HepG2 (cell line): ENCODE measurements at places on chromosomes 16 and 17. TPM values are rescaled to one million over a fixed set of nuclear protein-coding genes. Genes with fewer than 3 reads are reported as not detected.

GRCh38 chr17:28957277-28957991 lies 6.1 kb upstream of the PHF12 start:
- peaks cover 11% of the 10 kb centered on the region for H3K4me1 ChIP-seq
- H3K4me3 ChIP-seq = no peak overlapping the region
- no peak overlapping the region for H3K27ac ChIP-seq
- H3K36me3 ChIP-seq = no peaks in the 10 kb centered on the region
- H3K27me3 ChIP-seq = no peaks in the 10 kb centered on the region; the same call in 1 of the 2 replicates

- H3K36me3 ChIP-seq = no peaks in the 10 kb centered on the region
- H3K27me3 ChIP-seq = no peaks in the 10 kb centered on the region; the same call in 2 of the 3 replicates
- no peak overlapping the region for H3K27ac ChIP-seq
- DNase-seq = no peak
These were observed 454.1 kb downstream of the HS3ST3B1 start for GRCh38 chr17:14755002-14755401.

DNA sequence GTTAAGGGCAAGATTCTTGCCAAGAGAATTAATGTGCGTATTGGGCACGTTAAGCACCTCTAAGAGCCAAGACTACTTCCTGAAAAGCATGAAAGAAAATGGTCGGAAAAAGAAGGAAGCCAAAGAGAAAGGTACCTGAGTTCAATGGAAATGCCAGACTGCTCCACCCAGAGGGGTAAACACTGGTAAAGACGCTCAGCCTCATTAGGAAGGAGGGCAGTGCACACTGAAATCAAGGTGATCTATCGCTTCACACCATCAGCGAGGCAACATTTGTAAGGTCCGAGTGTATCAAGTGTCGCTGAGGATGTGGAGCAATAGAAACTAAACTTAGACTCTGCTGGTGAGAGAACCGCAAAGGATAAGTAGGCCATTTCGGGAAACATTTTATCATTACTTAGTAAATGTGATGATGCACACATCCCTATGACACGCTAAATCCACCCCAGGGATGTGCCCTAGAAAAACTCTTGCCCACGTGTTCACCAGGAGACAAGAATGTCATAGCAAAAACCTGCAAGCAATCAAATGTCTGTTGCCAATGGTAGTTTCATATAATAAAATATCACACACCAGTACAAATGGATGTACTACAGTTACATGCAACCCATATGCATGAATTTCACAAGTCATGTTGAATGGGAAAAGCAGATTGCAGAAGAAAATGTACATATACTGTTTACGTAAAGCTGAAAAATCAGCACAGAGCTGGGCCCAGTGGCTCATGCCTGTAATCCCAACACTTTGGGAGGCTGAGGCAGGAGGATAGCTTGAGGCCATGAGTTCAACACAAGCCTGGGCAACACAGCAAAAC lies 23.6 kb downstream of the CNTROB start:
- H3K4me1 ChIP-seq = no peaks in the 10 kb centered on the region
- no peaks in the 10 kb centered on the region for H3K27me3 ChIP-seq
- H3K4me3 ChIP-seq = no peak overlapping the region
- DNase-seq = no peak

DNA sequence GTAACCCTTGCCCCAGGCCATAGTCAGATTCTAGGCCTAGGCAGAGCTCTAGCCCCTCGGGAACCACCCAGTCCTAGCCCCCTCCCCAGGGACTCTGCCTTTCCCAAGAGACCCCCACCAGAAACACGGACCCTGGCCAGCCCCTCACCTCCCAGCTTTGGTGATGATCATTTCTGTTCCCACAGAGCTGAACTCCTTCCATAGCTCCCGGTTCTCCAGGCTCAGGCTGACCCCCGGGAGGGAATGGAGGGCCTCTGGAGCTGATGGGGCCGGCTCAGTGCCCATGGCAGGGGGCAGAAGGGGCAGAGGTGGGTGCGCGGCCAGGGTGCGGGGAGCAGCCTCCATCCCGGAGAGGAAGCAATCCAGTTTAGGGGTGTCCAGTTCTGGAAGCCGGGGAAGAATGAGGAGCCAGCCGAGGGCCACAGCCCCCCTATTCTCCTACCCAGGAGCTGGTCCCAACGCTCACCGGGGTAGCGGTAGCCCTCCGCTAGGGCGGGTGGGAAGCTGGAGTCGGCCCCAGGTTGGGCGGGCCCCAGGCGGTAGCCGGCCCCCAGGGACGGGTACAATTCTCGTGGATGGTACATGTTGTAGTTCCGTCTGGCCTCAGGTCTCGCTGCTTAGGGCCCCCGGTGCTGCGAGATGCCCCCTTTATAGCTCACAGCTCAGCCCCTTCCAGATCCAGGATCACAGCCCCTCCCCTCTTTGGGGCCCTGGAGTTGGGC lies 953 bp downstream of the TBX6 start:
- no peak for DNase-seq
- H3K27ac ChIP-seq = no peak overlapping the region
- no peaks in the 10 kb centered on the region for H3K36me3 ChIP-seq
- H3K4me1 ChIP-seq = peaks cover 69% of the 10 kb centered on the region
- peak overlapping the region; percentile 78 for H3K4me3 ChIP-seq
- H3K27me3 ChIP-seq = no peaks in the 10 kb centered on the region; the same call in 2 of the 3 replicates

GRCh38 chr16:73610160-73610559 lies 562.2 kb upstream of the ZFHX3 start:
- no peaks in the 10 kb centered on the region for H3K36me3 ChIP-seq
- H3K4me1 ChIP-seq = no peaks in the 10 kb centered on the region
- DNase-seq = no peak
- no peaks in the 10 kb centered on the region; the same call in 1 of the 2 replicates for H3K27me3 ChIP-seq

DNA sequence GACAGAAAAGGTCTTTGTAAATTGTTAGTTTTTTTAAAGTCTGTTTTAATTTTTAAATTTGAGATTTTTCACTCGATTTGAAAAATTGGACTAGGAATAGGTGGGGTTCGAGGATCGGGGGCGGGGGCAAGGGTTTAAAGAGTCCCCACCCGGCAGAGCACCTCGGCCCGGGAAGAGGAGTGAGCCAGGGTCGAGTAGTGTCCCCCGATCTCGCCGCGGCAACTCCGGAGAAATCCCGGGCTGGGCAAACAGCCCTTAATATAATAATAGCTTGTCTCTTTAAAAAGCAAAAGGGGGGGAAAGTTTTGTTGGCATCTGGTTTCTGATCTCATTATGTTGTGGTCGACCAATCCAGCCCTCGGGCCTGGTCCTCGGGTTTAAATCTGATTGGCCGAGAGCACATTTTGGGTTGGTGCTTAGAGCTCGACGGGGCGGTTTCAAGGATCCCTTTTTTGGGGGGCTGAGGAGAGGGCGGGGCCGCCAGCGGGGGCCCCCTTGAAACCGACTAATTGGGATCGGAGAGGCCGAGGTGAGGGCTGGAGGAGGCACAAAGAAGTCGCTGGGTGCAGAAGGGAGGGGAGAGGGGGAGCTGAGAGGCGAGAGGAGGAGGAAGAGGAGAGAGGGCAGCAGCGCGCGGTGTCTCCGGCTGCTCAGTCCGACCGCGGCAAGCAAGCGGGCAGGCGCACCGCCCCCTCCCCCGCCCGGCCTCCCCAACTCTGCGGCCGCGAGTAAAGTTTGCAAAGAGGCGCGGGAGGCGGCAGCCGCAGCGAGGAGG lies at the start of gene FZD2:
FZD2 (plus strand) TSS at position 653 of the 775 bp plus-strand sequence. CDS start 205 bp downstream, outside the sequence.
- DNase-seq = peak; percentile 58
- H3K27ac ChIP-seq = no peak within 1 kb of the TSS
- peaks cover 70% of the 10 kb centered on the region for H3K27me3 ChIP-seq
- peak within 1 kb of the TSS; percentile 84 for H3K4me3 ChIP-seq

DNA sequence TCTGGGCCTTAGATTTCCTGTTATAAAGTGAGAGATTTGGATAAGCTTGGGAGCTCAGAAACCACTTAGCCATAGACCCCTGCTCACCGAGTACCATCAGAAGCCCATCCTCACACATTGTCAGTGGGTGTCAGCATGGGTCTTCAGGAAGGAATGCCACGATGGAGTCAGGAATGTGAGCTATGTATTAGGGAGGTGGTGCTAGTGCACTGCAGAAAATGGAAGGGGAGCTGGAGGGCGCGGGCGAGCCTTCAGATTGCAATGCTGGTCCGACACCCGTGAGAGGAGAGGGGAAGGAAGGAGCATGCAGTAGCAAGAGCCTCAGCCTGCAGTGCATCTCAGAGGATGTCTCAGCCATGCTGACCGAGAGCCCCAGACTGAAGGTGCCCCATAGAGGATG lies 294.5 kb downstream of the FOXL1 start:
- H3K4me3 ChIP-seq = no peak overlapping the region
- peaks cover 54% of the 10 kb centered on the region for H3K27me3 ChIP-seq
- DNase-seq = no peak
- no peaks in the 10 kb centered on the region for H3K4me1 ChIP-seq
- H3K27ac ChIP-seq = no peak overlapping the region

DNA sequence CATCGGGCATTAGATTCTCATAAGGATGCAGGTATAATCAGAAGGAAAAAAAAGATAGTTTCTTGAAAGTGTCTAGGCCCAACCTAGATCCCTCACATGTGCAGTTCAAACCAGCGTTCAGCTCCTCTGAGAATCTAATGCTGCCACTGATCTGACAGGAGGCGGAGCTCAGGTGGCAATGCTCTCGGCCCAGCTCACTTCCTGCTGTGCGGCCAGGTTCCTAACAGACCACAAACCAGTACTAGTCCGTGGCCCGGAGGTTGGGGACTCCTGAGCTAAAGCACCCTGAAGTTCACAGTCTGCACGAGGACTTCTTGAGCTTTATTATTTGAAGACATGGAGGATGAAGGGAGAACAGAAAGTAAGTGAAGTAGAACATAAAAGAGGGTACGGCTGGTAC lies 16.8 kb downstream of the SMCR8 start:
- H3K27me3 ChIP-seq = no peaks in the 10 kb centered on the region
- H3K27ac ChIP-seq = no peak overlapping the region
- DNase-seq = no peak
- H3K4me1 ChIP-seq = no peaks in the 10 kb centered on the region
- H3K4me3 ChIP-seq = no peak overlapping the region
- peaks cover 67% of the 10 kb centered on the region for H3K36me3 ChIP-seq

DNA sequence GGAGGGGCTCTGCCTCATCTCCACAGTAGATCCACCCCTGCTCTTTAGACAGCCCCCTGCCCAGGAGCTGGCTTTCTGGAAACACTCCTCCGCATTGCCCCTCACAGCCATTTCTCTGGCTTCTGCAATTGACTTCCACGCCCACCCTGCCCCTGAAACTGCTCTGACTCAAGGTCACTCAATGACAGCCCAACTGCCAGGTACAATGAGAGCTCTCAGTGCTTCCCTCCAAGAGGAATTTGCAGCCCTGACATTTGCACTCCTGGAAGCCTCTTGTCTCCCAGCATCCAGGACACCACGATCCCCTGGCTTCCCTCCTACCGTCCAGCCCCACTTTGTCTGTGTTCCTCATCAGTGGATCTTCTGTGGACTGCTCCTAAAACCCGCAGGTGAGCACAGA lies 421.5 kb downstream of the SOX9 start:
- H3K4me1 ChIP-seq = peaks cover 59% of the 10 kb centered on the region
- peaks cover 4% of the 10 kb centered on the region for H3K36me3 ChIP-seq
- no peaks in the 10 kb centered on the region for H3K27me3 ChIP-seq
- no peak overlapping the region for H3K4me3 ChIP-seq
- H3K27ac ChIP-seq = no peak overlapping the region

DNA sequence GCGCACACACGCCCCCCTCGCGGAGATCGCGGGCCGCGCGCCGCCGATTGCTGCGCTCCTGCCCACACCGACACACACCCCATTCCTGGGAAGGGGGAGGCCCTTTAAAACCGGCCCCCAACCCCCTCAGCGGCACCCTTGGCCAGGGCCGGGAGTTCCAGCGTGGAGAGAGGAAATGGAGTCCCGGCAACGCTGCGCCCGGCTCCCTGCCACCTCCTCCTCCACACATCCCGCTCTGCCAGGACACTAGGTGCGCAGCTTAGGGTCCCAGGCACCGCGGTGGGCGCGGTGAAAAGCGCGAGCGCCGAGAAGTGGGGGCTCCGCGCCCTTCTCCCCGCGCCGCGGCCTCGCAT lies 397 bp downstream of the CDC42EP4 start:
- no peaks in the 10 kb centered on the region; the same call in 2 of the 3 replicates for H3K36me3 ChIP-seq
- peaks cover 10% of the 10 kb centered on the region; the same call in 1 of the 3 replicates for H3K27me3 ChIP-seq
- H3K4me3 ChIP-seq = peak overlapping the region; percentile 99

DNA sequence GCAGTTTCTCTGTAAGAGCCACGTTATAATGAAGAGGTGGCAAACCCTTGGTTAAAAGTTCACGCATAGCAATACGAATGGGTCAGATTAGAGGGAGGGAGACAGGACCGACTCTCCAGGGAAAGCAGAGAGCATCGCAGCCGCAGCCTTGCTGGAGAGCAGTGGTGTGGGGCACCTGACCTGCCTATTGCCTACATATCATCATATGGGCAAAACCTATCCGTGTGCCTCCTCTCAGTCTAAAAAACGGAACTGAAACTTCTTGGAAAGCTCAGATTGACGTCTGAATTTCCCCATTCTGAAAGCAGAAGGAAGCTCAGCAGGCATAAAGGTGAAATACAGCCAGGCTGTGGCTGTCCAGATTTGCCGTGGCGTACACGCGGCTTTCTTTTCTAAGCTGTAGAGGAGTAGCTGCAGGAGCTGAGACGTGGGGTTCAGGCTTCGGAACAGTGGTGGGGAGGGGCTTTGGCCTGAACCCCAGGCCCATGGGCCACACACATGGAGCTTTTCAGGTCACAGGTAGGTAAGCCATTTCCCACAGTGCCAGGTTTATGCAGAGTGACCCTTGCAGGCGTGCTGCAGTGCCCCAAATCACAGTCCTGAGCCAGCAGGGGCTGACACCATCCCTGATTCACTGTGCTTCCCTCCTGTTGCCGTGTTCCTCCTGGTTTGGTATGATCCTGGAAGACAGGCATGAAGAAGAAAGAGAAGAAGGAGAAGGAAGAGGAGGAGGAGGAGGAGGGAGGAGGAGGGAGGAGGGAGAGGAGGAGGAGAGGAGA lies 41.6 kb upstream of the TNRC6C start:
- H3K27ac ChIP-seq = no peak overlapping the region
- DNase-seq = no peak
- no peaks in the 10 kb centered on the region for H3K36me3 ChIP-seq

DNA sequence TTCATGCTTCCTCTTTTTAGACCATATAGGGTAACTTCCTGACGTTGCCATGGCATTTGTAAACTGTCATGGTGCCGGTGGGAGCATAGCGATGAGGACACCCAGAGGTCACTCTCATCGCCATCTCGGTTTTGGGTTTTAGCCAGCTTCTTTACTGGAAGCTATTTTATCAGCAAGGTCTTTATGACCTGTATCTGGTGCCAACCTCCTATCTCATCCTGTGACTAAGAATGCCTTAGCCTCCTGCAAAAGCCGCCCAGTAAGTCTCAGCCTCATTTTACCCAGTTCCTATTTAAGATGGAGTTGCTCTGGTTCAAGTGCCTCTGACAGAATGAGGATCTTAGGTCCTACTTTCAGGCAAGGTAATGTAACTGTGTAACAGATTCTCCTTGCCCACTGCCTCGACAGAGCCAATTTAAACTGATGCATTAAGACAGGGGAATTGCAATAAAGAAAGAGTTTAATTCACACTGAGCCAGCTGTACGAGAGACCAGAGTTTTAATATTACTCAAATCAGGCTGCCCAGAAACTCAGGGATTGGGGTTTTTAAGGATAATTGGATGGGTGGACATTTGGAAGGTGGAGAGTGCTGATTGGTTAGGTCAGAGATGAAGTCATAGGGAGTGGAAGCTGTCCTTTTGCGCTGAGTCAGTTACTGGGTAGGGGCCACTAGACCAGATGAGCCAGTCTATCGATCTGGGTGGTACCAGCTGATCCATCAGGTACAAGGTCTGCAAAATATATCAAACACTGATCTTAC lies 59.9 kb upstream of the ATF7IP2 start:
- H3K4me1 ChIP-seq = peaks cover 71% of the 10 kb centered on the region
- no peaks in the 10 kb centered on the region for H3K27me3 ChIP-seq
- no peak overlapping the region for H3K4me3 ChIP-seq
- H3K27ac ChIP-seq = no peak overlapping the region
- DNase-seq = no peak
- no peaks in the 10 kb centered on the region for H3K36me3 ChIP-seq

The TSPAN10 gene
- total RNA-seq = 0.27 and 0.75 TPM in 2 replicates

The WDR45B gene
- 86.2 and 88.8 TPM in 2 replicates for total RNA-seq

The ARSG gene
- 3.7 and 4.1 TPM in 2 replicates for total RNA-seq

The KRTAP9-8 gene
- total RNA-seq = not detected in 2 replicates

The SBK1 gene
- total RNA-seq = 0.15 and 0.18 TPM in 2 replicates
